Hair follicle dermal papilla cell (primary cell): ENCODE measurements at places on chromosomes 2 and 18. TPM values are rescaled to one million over a fixed set of nuclear protein-coding genes. Genes with fewer than 3 reads are reported as not detected.

Gene LINC00305
- total RNA-seq = not detected in 2 replicates

Gene KCNK3
- 2.1 and 3.0 TPM in 2 replicates for total RNA-seq

Gene FRZB
- total RNA-seq = 0.32 and 0.73 TPM in 2 replicates

Gene LONRF2
- not detected in 2 replicates for total RNA-seq

Gene CRYBA2
- not detected in 2 replicates for total RNA-seq

Gene PPP1R1C
- 1.3 and 1.9 TPM in 2 replicates for total RNA-seq

Gene DCDC2C
- not detected in 2 replicates for total RNA-seq

Gene ECEL1
- not detected in 2 replicates for total RNA-seq

Gene LYPD6
- total RNA-seq = 9.0 and 9.4 TPM in 2 replicates

Gene ALKAL2
- total RNA-seq = not detected in 2 replicates

Gene TGIF1
- total RNA-seq = 145 and 187 TPM in 2 replicates
